NCI-H460 (cell line): ENCODE measurements at places on chromosomes 2 and 18.

DNA sequence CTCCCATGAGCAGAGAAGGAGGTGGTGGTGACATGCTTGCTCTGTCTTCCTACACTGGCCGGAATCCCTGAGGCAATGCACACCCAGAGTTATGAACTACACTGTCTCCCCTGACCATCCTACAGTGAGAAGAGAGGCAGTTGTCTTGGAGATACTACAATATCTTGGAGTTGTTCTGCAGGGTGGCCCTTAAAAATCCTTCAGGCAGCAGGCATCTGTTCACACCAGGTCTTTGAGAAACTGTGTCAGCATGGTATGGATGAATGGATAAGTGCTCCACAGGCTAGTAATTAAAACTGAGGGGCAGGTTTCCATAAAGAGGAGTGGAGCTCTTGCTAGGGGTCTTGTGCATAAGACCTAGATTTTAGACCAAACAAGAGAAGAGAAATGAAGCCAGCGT lies 223.7 kb upstream of the COPS8 start:
- DNase-seq = no peak

- no peak for DNase-seq
These were observed 41.4 kb upstream of the MAPRE2 start for GRCh38 chr18:34999756-35000289.

GRCh38 chr18:3397031-3397750 lies 52.8 kb upstream of the TGIF1 start:
- no peak for DNase-seq

DNA sequence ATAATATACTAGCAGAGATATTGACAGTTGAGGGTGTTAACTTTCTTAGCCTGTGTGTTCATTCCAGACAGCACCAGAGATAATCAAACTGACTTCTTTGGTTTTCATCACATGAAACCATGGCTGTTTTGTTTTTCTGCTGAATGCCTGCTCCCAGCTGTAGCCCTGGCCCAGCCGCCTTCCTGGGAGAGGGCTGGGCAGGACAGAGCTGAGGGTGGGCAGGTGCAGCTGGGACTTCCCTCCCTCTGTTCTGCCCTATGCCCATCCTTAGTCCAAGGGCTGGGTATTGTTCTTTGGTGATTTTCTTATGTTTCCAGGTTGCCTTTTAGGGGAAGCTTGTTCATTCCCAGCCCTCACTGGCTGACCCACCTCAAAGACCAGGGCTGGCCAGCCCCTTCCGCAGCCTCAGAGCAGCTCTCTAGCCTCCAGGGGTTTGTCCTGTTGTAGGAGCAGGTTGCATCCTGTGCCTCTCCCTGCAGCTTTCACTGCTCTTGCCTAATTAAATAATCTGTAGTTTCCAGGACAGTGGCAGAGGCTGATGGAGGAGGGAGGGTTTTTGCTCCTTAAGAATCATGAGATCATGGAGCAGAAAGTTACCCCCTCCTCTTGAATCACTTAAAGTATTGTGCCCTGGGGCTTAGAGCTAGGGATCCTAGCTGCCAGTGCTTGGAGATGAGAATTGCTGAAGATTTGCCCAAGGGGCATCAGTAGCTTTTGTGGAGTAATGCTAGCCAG lies 61.4 kb downstream of the MTCL1 start:
- DNase-seq = no peak

DNA sequence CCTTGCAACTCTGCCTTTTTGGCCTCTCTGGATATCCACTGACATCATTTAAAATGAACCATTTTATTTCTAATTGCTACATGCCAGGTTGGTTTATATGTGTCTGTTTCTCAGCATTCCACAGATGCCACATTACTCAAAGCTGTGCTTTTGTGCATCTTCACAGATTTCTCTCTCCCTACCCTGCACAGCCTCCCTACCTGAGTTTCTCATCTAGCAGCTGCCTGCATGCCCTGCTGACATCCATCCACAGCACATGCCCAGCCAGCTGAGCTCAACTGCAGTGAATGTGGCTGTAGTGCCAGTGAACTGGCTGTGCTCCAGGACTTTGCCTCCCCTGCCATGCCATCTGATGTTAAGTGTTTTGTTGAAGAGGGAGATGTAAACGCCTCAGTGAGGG lies 44.5 kb downstream of the PKP4 start:
- no peak for DNase-seq

DNA sequence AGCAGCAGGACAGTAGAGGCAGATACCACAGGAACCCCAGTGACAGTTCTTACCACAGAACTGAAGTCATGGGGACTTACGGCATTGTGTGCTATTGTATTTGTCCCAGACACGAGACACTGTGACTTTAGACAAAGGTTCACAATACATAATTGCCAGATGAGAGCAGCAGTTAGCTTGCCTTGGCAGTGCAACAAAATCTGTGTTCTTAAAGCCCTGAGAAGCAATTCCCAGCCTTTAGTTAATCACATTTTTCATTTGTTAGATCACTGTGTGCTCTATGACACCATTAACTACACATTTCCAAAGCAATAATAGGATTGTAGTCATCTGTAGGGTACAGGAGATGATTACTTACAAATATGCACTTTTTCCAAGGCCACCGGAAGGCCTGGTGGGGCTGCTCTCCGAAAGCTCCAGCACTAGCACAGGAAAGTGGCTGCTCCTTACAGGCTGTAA lies 97.5 kb upstream of the LDLRAD4 start:
- no peak for DNase-seq

- no peak for DNase-seq
These were observed 222.9 kb downstream of the PRKCE start for GRCh38 chr2:45874344-45874743.

DNA sequence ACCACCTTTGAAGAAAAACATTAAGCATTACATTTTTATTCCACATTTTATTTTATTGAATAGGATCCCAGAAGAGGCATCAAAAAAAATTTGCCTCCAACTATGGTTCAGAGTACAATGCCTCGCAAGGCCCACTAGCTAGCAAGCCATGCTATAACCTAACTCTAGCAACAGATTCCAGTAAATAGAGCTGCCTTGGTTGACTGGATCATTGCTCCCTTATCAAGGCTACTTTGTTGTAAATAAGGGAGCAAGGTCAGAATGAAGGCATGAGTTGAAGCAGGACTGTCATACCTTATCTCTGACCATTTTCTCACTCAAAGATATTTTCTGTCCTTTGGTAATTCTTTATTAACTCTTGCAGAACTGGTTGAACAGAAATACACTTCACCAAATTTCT lies 672.6 kb downstream of the EPHA4 start:
- no peak for DNase-seq

DNA sequence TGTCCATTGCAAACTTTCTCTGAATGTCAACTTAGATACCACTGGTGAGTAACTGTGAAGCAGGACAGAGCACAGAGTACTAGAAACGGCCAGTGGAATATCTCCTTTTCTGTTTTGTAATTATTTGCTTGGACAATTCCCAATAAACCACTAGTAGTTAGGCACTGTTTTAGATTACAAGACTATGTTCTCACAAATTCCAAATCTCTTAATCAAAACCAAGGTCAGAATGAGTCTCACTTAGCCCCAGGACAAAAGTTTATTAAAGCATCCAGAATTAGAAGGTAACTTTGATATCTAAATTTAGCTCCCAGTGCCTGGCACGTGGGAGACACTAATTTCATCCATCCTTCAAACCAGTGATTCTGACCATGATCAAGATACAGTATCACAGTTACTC lies 89.0 kb downstream of the ZNF521 start:
- no peak for DNase-seq
